ENCODE measurements at places on chromosomes 12 and 14. TPM values are rescaled to one million over a fixed set of nuclear protein-coding genes. Genes with fewer than 3 reads are reported as not detected.

DNA sequence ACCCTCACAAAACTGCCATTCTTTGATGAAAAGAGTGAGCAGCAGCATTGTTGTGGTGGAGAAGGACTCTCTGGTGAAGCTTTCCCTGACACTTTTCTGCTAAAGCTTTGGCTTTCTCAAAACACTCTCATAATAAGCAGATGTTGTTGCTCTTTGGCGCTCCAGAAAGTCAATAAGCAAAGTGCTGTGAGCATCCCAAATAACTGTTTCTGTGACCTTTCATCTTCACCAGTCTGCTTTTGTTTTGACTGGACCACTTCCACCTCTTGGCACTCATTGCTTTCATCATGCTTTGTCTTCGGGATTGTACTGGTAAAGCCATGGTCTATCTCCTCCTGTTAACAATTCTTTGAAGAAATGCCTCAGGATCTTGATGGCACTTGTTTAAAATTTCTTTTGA is 424.7 kb upstream of the TMPO start:
- DNase-seq: no peak

DNA sequence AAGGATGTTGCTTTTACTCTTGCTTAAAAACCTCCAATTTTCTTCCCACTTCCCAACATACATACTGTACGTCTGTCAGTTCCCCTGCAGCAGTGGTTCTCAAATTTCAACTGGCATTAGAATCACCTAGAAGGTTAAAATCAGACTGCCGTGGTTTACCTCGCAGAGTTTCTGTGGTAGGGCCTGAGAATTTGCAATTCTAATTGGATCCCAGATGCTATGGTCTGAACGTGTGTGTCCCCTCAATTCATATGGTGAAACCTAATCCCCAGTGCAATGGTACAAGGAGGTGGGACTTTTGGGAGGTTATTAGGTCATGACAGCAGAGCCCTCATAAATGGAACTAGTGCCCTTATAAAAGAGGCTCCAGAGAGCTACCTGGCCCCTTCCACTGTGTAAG is 226.9 kb downstream of the CRADD start:
- no peak for DNase-seq

- no peak for DNase-seq
These were observed 11.4 kb downstream of the AGAP2 start for GRCh38 chr12:57726884-57727757.

- DNase-seq: no peak
These were observed 2.2 kb upstream of the NFKBIA start for GRCh38 chr14:35406506-35407305.

GRCh38 chr12:63944586-63945228 is 100.2 kb downstream of the SRGAP1 start:
- DNase-seq: no peak

GRCh38 chr12:8637244-8637643 is 24.6 kb upstream of the AICDA start:
- no peak for DNase-seq

GRCh38 chr14:65703996-65704395 is 291.5 kb downstream of the FUT8 start:
- DNase-seq: no peak

- no peak for DNase-seq
These were observed 13.4 kb downstream of the ISM2 start for GRCh38 chr14:77485256-77485655.

- no peak for DNase-seq
These were observed 16.3 kb upstream of the TBC1D30 start for GRCh38 chr12:64808110-64808509.

GRCh38 chr12:12366701-12367481 is 10.0 kb downstream of the BORCS5 start:
- DNase-seq: no peak

- no peak for DNase-seq
These were observed 53.1 kb downstream of the LIMA1 start for GRCh38 chr12:50230217-50230616.

The NYNRIN gene
- 13.5 TPM for polyA plus RNA-seq

The CD27 gene
- polyA plus RNA-seq: 1.7 TPM

The KCNJ8 gene
- 26.5 TPM for polyA plus RNA-seq

The DCN gene
- polyA plus RNA-seq: 2,925 TPM

The SRGAP1 gene
- polyA plus RNA-seq: 1.9 TPM

The CLEC12A gene
- polyA plus RNA-seq: 1.6 TPM

All from urinary bladder (tissue), 4 donors.